ENCODE measurements at places on chromosomes 12 and 14.

- DNase-seq: no peak
Measured at GRCh38 chr12:101475751-101476305, 692 bp downstream of the SPIC start.

DNA sequence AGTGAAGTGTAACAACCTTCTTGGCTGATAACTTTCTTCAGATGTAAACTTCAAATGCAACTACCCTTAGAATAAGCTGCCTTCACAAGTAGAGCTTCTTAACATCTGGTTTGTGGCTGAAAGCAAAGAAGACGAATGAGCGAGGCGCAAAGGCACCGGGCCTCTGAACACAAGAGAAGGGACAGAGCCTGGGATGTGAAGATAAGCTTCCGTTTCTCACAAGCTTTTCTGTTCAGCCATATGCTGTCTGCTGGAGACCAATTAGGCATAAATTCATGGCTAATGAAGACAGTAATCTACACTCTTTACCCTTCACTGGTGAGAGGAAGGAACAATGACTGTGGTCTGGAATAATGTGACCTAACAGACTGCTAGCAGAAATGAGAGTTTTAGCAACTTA, 195.2 kb downstream of the ATXN7L3B start:
- DNase-seq: peak; percentile 74

DNA sequence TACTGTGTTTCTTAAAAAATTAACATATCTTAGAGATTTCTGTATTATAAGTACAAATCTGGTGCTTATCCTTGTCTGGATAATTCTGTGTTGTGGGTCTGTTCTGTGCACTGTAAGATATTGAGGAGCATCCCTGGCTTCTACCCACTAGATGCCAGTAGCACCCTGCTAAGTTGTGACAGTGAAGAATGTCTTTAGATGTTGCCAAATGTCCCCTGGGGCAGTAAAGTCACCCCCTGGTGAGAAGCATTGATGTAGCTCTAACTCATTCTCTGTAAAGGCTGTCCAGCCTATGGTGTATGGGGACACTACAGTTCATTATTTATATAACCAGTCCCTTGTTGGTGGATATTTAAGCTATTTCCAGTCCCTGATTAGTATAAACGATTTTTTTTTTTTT, 31.4 kb downstream of the MAP1LC3B2 start:
- peak; percentile 61 for DNase-seq

GRCh38 chr12:53496752-53497032, 2.6 kb downstream of the MAP3K12 start:
- DNase-seq: no peak

GRCh38 chr14:68598621-68599447, 194.0 kb downstream of the ZFP36L1 start:
- DNase-seq: peak; percentile 56

DNA sequence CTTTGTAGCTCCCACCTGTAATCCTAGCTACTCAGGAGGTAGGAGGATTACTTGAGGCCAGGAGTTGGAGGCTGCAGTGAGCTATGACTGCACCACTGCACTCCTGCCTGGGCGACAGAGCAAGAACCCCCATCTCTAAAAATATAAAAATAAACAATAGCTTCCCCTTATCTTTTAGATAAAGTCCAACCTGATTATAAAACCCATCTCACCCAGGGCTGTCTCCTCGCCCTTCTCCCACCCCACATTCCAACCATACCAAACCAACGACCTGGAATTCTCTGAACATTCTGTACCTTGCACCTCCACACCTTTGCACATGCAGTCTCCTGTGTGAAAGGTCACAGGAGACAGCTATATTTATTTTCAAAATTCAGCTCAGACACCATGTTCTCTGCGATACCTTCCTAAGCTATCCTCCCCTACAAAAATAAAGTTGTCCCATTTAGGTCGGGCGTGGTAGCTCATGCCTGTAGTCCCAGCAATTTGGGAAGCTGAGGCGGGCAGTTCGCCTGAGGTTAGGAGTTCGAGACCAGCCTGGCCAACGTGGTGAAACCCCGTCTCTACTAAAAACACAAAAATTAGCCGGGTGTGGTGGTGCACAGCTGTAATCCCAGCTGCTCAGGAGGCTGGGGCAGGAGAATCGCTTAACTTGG, 7.7 kb downstream of the SLC7A7 start:
- no peak for DNase-seq

DNA sequence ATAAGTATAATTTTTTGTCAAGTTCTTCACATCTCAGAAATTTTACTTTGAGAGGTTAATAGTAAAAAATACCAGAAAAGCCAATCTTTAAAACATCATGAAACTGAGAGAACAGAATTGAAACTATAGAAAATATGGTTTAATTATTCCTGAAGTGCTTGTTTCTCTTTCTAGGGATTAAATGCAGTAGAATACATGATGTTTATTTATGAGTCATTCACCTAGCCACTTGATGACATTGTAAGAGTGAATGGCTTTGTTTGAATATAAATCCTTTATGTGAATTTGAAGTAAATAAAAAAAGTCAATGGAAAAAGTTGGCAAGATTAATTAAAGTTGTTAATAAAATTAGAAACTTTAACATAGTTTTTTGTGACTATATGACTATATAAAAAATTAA, 48.4 kb downstream of the KTN1 start:
- no peak for DNase-seq

GRCh38 chr12:112809684-112810083, 18.1 kb downstream of the RPH3A start:
- DNase-seq: no peak

DNA sequence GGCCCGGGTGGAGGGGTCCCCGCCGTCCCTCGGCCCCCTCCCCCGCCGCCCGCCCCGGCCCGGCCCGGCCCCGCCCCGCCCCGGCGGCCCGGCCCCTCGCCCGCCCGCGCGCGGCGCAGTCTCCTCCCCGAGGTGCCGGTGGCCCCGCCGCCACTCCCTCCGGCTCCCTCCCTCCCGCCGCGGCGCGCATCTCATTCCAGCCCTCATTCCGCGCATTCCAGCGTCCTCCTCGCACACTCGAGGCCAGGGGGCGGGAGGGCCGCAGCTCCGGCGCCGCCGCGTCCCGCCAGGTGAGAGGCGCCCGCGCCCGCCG, at the start of gene TEAD4:
Gene TEAD4 (plus strand): TSS at position 206 of the 313 bp plus-strand sequence.
- peak; percentile 41 for DNase-seq

DNA sequence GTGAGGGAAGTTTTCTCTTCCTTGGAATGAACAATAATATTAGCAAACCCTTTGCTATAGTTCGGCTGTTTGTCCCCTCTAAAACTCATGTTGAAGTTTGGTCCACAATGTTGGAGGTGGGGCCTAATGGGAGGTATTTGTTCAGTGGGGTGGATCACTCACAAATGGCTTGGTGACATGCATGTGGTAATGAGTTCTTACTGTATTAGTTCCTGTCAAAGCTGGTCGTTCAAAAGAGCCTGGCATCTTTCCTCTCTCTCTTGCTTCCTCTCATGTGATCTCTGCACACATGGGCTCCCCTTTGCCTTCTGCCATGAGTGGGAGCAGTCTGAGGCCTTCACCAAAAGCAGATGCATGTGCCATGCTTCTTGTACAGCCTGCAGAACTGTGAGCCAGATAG, 13.1 kb upstream of the PPP4R4 start:
- DNase-seq: no peak

DNA sequence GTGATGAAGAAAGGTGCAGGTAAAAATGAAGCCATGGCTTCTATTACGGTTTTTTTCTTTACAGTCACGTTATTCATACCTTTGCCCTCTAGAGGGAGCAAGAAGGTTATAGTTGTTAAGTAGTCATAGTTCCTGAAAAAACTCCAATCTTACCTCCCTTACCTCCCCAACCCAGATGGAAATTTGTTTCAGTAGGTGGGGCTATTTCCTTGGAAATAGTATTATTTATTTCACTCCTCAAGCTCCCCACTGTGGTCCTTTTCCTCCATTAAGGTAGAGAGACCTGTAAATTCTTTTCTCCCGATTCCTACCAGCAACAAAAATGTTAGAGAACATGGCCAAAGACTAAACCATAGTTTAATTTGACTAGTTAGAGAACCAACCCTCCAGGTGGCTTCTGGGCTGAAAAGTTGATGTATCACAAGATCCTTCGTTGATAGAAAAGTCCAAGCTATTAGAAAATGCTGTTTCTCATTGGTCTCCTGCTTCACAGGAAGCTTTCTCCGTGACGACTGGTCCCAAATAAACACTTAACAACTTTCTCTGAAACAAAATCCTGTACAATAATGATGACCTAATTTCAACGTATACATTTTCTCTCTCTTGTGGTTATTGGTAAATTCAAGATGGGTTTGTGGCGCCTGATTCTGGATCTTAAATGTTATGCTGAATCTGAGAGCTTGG, 43.5 kb downstream of the TMX1 start:
- DNase-seq: peak; percentile 76

- DNase-seq: no peak
Measured at GRCh38 chr12:80589077-80589476, 118.4 kb upstream of the MYF6 start.

DNA sequence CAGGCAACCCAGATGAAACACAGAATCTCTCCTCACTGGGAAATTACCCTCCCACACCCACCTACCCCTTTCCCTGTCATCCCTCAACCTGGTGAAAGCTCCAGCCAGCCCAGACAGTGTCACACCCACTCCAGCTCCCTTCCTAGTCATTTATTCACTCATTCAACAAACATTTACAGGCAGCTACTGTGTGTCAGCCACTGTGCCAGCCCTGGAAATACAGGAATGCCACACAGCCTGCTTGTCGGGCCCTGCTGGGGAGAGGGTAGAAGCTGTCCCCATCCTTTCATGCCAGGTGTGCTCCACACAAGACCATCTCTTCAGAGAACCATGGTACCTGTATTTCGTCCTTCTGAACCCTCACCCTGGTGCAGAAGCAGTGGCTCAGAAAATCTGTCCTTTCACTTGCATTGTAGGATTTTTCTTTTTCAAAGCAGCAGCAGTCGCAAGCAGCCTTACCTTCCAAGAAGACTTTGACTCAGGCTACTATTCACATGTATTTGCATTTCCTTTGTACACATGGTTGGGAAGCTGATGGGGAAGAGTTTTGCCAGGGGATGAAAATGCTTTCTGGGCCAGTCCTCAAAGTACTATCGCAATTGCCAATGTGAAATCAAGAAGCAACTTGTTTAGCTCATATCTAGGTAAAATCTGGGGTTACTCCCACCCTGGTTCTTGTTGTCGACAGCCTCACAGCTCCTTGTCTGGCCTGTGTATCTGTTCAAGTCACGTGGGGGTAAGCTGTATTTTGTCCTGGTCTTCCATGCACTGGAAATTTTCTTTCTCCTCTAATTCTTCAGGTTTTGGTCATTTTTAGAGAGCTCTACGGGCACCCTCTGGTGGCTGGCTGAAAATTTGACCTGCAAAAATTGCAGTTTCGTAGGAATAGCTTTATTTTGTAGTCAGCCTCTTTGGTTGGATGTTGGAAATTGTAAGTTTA, 147.4 kb upstream of the EGLN3 start:
- DNase-seq: peak; percentile 63

- no peak for DNase-seq
Measured at GRCh38 chr12:31387466-31387865, 61.5 kb upstream of the SINHCAF start.

GRCh38 chr12:46268583-46269428, at the start of gene SLC38A1:
SLC38A1 (minus strand) TSS chr12:46269043; CDS start chr12:46239800, 29,243 bp downstream.
- peak; percentile 92 for DNase-seq

- peak; percentile 93 for DNase-seq
Measured at GRCh38 chr14:102235275-102235897, 69.6 kb downstream of the MOK start.

GRCh38 chr12:28575593-28576205, 385.4 kb downstream of the CCDC91 start:
- no peak for DNase-seq

DNA sequence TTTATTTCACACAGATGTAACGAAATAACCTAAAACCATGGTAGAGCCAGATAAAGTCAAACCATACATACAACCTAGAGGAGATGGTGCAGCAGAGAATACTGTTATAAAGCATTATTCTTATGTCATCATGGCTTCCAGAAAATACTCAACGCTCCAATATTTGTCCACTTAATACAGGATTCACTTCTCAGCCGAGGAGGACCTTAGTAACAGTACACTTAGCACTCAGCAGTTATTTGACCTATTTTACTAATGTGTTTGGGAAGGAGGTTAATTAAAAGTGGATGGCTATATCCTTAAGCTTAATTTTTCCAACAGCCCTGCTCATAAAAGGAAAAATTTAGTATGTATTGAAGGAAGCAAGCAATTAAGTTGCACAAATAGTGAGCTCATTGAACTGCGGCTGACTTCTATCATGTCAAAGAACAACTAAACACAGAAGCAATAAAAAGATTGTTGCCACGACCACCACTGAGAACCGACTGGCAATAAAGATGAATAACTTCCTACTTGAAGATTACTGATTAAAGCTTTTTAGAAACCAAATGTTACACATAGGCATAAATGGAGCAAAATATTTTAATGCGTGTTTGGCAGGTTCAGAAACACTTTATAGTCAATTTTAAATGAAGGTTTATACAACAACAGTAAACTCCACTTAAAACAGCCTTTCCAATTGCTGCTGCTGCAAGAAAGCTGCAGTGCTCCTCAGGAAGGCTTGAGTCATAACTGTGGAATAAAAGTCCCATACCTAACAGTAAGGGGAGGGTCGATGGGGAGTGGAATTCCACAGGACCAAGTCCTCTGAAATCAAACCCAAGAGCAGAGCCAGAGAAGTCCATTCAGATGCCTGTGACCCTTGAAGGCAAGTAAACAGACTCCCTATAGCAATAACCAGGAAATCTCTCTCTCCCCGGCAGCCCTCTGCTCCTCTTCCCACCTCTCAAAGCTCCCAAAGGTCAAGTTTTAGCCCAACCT, 218.9 kb upstream of the CDKN3 start:
- no peak for DNase-seq

GRCh38 chr14:28784096-28785048, 17.8 kb downstream of the FOXG1 start:
- no peak for DNase-seq

DNA sequence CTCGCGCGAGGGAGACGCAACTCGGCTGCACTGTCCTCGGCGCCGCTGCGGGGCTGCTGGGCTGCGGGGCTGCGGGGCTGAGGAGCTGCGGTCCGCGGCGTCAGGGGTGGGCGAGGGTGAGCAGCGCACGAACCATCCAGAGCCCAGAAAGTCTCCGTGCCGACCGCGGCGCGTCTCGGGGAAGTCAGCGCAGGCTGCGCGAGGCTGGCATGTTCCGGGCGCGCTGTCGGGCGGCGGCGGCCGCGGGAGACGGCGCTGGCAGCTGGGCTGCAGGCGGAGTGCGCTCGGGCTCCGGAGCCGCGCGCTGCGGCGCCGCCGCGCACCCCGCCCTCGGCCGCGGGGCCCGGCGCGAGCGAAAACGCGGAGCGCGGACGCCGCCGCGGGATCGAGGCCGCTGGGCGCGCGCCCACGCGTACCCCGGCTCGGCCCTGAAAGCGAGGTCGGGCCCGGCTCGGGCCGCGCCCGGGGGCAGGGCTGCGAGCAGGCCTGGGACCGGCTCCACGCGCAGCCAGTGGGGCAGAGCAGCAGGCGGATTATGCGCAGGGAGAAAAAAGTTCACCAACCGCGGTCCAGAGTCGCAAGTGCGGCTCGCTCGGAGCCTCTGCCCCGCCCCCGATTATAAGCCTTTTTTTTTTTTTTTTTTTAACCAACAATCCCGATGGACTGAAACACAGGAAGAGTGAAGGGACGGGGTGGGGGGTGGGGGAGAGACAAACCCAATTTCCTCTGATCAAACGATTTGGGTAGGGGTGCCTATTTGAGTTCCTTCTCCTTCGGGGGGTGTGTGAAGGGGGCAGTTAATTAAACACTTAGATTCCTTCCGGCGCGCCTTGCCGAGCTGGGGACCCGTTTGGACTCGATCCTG, at the start of gene PRICKLE1:
Gene PRICKLE1 (minus strand): TSS at position 282 of the 865 bp plus-strand sequence. CDS start 117,230 bp downstream, outside the sequence.
- peak; percentile 65 for DNase-seq

- DNase-seq: no peak
Measured at GRCh38 chr14:37545174-37545573, 49.9 kb downstream of the FOXA1 start.
